ENCODE measurements at places on chromosomes 6 and 20. TPM values are rescaled to one million over a fixed set of nuclear protein-coding genes. Genes with fewer than 3 reads are reported as not detected.

DNA sequence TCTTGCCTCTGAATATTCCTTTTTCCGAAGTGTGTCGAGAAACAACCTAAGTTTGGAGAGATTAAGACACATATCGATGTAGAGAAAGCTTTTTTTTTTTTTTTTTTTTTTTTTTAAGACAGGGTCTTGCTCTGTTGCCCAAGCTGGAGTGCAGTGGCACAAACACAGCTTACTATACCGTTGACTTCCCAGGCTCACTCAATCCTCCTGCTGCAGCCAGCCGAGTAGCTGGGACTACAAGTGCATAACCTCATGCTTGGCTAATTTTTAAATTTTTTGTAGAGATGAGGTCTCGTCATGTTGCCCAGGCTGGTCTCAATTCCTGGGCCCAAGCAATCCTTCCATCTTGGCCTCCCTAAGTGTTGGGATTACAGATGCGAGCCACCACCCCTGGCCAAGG is 21.4 kb downstream of the SLC17A5 start:
- DNase-seq: no peak
- H3K27me3 ChIP-seq: no peaks in the 10 kb centered on the region
- peaks cover 53% of the 10 kb centered on the region for H3K36me3 ChIP-seq
- no peaks in the 10 kb centered on the region for H3K4me1 ChIP-seq

DNA sequence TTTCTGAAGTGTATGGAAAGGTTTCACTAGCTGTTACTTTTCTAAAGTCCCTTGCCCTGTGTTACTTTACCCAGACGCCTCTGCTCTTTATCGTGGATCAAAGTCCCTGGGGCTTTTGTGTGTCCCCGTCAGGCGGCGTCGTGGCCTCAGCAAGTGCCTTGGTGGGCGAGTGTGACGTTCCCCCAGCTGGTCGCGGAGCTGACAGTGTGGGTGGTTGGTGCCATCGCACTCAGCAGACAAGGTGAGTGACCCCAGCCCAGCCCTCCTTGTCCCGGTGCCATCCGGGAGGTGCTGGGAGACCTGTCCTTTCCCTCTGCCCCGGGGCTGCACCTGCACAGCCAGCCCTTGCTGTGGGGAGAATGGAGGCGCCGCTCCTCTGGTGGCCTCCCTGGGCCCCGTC is 27.3 kb upstream of the TCFL5 start:
- H3K4me3 ChIP-seq: no peak overlapping the region
- no peaks in the 10 kb centered on the region for H3K27me3 ChIP-seq
- H3K36me3 ChIP-seq: peaks cover 41% of the 10 kb centered on the region
- H3K27ac ChIP-seq: no peak overlapping the region
- no peak for DNase-seq
- H3K4me1 ChIP-seq: peaks cover 18% of the 10 kb centered on the region

DNA sequence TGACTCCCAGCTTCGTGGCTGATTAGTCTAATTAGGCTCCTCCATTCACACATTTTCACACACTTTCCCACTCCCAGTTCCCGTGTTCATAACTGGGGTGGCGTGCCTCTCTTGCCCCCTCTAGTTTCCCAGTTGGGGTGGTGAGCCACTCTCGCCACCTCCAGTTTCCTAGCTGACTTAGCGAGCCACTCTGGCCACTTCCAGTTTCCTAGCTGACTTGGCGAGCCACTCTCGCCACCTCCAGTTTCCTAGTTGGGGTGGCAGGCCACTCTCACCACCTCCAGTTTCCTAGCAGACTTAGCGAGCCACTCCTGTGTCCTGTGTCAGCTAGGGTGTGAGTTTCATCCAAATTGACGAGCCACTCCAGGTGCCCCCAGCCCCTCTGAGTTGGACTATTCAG is 7.4 kb upstream of the GMPR start:
- H3K27me3 ChIP-seq: peaks cover 23% of the 10 kb centered on the region
- H3K27ac ChIP-seq: no peak overlapping the region
- H3K4me1 ChIP-seq: no peaks in the 10 kb centered on the region
- H3K36me3 ChIP-seq: no peaks in the 10 kb centered on the region

DNA sequence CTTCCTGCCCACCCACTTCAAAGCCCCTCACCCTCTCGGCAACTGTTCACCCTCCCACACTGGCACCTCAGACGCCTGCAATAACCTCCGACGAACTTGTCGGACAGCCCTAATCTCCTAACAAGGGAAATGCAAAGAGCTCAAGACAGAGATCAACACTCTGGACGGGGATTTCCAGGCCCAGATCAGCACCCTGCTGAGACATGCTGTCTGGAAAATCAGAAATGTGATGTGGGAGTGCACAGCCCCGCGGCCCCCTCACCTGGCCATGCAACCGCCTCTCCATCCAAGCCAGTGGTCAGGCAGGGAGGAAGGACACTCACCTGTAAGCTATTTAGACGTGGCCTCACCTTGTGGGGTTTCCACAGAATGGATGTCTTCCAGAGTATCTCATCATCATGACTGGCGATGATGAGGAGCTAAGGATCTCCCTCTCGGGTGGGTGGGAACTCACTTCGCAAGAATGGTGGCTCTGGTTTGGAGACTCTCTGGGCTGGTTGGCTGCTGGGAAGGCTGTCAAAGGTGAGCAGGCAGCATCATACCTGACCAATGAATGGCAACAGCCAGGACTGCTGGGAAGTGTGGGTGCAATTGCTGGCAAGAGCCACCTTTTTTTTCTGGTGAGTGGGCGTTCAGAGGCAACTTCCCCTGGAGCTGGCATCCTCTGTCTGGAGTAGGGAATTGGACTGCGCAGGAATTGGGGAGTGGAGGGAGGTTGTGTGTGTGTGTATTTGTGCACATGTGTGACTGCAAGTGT is 28.1 kb upstream of the ADTRP start:
- H3K27me3 ChIP-seq: peaks cover 16% of the 10 kb centered on the region
- H3K27ac ChIP-seq: no peak overlapping the region
- DNase-seq: no peak

The RAET1E gene
- total RNA-seq: not detected

The PHACTR2 gene
- 36.7 TPM for total RNA-seq

The MDFI gene
- not detected for total RNA-seq

The HLA-G gene
- not detected for total RNA-seq

Measured in T-cell (primary cell).